ENCODE measurements at places on chromosomes 13 and 19.

DNA sequence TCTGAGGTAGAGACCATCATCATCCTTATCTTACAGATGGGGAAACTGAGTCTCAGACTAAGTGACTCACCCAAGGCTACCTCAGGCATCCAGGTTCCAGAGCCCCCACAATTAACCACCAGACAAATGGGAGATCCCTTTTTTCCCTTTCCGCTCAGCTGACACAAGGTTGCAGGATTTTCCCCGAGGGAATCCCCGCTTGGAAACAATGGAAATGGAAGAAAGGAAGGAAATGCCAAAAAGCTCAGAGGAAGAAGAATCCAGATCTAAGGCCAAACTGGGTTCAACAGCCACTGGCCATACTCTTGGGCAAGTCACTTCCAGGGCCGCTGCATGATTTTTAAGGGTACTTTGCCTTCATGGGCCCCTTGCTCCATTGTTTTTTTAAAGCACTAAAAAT, 1.6 kb downstream of the ZNF71 start:
- DNase-seq: no peak

- no peak for DNase-seq
Measured at GRCh38 chr13:41897126-41897525, 63.8 kb downstream of the VWA8 start.

DNA sequence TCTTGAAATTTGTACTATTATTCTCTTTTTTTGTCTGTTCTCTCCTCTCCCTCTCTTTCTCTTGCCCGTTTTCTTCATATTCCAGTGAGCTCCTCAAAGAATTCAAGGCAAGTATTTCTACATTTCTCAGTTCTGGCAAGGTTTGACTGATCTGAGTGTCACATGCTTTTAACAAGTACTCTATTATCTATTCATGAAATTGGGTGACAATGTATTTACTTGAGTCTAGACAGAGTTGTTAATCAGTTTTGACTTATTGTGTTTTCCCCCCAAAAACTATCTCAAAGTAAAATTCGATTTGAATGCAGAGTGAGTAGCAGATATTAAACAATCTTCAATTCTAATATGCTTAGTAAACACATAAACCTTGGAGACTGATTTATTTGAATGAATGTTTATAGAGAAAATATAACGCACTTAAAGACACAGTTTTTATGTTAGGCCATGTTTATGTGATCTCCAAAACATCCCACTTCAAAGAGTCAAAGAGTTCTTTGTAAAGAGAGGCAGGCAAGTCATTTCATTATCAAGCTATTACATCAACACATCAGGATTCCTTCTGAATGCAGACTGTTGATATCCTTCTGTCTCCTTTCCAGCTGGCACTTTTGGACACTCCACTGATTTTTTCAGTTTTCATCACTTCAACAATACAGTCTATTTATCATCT, 166.6 kb downstream of the SLITRK6 start:
- DNase-seq: no peak

GRCh38 chr13:74990992-74991391, 491.0 kb downstream of the TBC1D4 start:
- DNase-seq: no peak

DNA sequence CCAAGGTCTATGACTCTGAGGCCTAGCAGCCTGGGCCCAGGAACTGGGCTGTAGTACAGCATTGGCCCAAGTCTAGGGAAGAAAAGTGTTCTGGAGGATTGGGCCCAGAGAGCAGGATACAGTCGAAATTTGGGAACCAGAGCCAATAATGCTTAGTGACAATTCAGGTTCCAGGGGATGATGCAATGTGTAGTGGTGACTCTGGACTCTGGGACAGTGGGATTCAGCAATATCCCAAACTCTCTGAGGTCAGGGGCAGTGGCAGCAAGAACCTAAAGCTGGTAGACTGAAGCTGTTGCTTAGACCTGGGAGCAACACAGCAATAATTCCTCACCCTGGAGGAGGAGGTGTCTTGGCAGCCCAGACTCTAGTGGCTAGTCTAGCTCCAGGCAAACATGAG, 545.5 kb upstream of the ARGLU1 start:
- DNase-seq: no peak

- no peak for DNase-seq
Measured at GRCh38 chr13:44759384-44760360, 183.5 kb upstream of the TSC22D1 start.

DNA sequence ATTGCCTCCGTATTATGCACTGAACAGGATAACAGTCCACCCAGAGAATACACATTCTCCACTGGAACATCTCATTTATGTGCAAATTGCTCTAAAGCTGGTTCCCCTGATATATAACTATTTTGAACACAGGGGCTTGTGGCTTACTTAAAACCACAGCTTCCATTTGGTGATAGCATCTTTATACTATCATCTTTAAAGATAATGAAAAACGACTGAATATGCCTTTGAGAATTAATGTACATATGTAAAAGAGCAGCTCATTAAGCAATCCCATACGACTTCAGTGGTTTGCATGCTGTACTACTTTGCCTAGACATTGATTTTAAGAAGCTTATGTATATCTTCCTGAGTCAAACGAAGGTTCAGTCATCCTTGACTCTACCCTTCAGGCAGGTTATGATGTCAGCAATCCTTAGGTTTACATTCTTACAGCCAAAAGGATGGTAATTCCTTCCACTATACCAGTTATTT, 40.8 kb downstream of the BRD4 start:
- DNase-seq: no peak

DNA sequence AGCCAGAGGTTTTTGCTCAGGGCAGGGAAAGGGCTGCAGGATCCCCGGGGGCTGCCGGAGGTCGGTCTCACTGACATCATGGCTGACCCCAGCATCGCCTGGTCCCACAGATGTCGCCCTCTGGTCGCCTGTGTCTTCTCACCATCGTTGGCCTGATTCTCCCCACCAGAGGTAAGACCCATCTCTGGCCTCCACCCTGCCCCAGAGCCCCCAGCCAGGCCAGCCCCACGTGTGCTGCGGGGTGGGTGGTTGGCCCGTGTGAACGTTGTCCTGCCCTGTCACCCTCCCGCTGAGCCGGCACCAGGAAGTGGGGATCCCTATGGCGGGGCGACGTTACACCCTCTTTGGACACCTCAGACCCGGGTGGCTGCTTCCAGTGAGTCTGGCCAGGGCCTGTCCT, 906 bp downstream of the FXYD5 start:
- DNase-seq: no peak

GRCh38 chr13:21202767-21203531, 26.5 kb downstream of the MRPL57 start:
- no peak for DNase-seq

GRCh38 chr19:497869-498510, 1.7 kb downstream of the MADCAM1 start:
- no peak for DNase-seq

DNA sequence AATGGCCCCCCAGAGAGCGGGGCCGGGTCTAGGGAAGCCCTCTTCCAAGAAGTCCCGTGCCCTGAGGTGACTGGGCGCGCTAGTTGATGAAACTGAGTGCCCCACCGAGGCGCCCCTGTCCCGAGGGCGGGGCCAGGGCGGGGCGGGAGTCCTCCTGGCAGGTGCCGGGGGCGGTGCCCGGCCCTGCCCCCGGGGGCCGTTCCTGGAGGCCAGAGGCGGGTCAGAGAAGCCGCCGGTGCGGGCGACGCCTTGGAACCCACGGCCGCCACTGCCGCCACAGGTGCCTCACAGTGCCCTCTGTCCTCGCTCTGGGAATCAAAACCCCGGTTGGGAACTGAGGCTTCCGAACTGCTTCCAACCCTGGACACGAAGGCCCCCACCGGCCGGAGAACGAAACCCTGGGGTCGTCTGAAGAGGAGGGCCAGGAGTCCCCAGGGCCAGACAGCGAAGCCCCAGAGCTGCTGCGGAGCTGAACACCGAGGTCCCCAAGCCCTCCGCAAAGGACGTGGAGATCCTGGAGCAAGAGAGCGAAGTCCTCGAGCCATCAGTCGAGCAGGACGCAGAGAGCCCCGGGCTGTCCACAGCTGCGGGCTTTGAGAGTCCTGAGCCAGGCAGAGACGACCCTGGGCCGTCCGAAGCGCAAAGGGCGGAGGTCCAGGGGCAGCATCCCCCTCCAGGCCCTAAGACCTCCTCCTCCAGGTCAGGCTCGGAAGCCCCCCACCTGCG, at the start of gene MISP3:
Gene MISP3, plus strand, starts transcription at position 252 of the 726 bp plus-strand sequence. CDS start 524 bp downstream, outside the sequence.
- no peak for DNase-seq

- peak; percentile 92 for DNase-seq
Measured at GRCh38 chr19:51407511-51408131, 9.8 kb downstream of the SIGLEC10 start.

- DNase-seq: no peak
Measured at GRCh38 chr13:98399756-98400155, 177.2 kb downstream of the STK24 start.

GRCh38 chr13:39129213-39129612, 91.0 kb downstream of the NHLRC3 start:
- no peak for DNase-seq

- no peak for DNase-seq
Measured at GRCh38 chr19:10112895-10113591, 1.6 kb downstream of the P2RY11 start.

DNA sequence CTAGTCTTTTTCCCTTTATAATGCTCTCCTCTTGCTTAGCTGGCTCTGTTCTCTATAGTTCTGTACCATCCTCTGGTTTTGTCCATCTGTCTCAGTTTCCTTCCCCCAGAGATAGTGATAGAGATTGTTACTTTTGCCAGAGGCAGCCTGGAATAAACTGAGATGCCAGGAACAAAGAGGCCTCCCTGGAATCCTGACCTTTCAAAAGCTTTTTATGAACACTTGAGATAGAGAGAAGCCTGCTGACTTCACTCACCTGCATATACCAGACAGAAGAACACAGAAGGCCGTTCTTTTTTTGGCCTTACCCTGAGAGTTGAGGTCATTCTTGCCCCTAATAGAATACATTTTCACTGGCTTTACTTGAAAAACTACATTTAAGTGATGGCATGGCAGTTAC, 150.2 kb downstream of the LHFPL6 start:
- no peak for DNase-seq

GRCh38 chr19:958967-959855, 24.9 kb upstream of the WDR18 start:
- DNase-seq: no peak

- DNase-seq: no peak
Measured at GRCh38 chr19:42480335-42481095, 37.8 kb upstream of the CXCL17 start.

GRCh38 chr13:109297628-109298027, 488.8 kb downstream of the IRS2 start:
- no peak for DNase-seq

- no peak for DNase-seq
Measured at GRCh38 chr13:100666124-100666523, 8.5 kb downstream of the TMTC4 start.

DNA sequence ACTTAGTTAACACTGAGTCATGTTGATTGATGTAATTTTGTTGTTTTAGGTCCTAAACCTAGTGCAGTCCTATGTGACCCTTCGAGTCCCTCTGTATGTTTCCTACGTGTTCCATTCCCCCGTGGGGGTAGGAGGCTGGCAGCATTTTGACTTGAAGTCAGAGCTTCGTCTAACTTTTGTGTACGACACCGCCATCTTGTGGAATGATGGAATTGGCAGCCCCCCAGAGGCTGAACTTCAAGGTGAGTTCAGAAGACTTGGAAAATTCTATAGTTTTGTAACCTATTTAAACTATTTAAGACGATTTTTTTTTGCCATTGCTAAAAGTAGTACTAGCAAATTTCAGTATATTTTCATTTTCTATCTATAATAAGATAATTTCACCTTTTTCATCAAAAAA, 117.9 kb downstream of the STOML3 start:
- peak; percentile 0 for DNase-seq

GRCh38 chr13:98761126-98761985, 8.9 kb upstream of the SLC15A1 start:
- DNase-seq: peak; percentile 23

DNA sequence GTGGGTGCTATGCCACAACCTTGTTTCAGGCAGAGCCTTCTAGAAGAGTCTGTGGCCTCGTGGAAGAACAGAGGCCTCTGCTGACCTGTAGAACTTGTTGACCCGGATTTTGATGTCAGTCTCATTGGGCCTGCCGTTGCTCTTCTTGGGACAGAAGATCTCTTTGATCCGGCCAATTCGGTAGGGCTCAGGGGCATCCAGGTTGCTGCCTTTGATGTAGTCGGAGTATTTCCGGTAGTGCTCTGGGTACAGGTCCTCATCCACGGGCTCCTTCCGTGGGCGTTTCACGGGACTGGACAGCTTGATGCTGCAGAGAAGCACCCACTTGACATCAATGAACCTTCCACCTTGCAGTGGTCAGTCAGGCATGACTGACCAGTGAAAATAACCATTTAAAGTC, 24.0 kb upstream of the EIF3G start:
- DNase-seq: no peak

DNA sequence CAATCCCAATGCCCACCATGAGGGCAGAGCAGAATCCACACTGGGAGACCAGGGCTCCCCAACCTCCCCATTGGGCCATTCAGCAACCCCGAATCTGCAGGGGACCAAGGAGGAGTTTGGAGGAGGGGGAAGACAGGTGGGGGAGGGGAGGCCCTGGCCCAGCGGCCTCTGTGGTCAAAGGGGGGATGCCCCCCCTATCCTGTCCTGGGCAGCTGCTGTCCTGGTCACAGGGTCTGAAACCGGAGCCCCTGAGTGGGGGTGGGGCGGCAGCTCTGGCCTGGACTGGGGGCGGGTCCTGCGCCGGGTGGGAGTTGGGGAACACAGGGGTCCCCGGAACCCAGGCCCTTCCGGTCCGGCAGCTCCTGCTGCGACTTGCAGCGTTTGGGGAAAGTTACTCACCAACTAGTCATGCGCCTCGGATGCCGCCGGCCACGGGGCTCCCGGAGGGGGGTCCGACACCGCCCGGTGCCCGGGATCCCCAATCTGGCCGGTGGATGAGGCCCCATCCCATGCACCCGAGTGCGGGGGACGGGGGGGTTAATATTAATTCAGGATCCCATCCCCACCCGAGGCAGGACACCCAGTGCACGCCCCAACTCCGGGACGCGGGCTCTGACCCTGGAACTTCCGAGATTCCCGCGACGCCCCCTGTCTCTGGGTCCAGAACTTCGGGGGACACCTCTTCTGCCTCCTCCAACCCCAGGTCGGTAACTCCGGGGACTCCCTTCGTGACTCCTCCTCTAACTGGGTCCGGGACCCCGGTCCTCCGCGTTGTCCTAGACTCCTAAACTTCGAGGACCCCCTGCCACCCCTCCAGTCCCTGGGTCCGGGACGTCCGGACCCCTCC, 872 bp downstream of the HOMER3 start:
- peak; percentile 11 for DNase-seq

- DNase-seq: peak; percentile 93
Measured at GRCh38 chr19:44207126-44207803, 5.1 kb upstream of the ZNF227 start.

- DNase-seq: no peak
Measured at GRCh38 chr19:1397838-1398237, 3.5 kb downstream of the GAMT start.

- no peak for DNase-seq
Measured at GRCh38 chr13:56351041-56351440, 789.7 kb upstream of the PRR20A start.

- DNase-seq: no peak
Measured at GRCh38 chr13:79398915-79399314, 7.1 kb downstream of the RBM26 start.

DNA sequence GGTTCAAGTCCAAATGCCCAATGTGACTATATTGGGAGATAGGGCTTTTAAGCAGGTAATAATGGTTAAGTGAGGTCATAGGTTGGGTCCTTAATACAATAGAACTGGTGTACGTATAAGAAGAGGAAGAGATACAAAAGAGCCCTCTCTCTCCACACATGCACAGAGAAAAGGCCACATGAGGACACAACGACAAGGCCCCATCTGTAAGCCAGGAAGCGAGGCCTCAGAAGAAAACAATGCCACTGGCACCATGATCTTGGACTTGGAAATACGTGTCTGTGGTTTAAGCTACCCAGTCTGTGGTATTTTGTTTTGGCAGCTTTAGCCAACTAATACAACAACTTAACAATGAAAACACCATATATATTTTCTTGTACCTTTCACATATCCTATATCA, 23.4 kb upstream of the RFC3 start:
- no peak for DNase-seq

Measured in inflammatory macrophage treated with lipopolysaccharide for 1 hour (primary cell).